ENCODE measurements at places on chromosomes 2 and 18.

- DNase-seq: peak; percentile 84
Observed at GRCh38 chr2:43221124-43221762, 5.2 kb downstream of the ZFP36L2 start.

- no peak for DNase-seq
Observed at GRCh38 chr2:235496239-235496621, 2.4 kb downstream of the AGAP1 start.

- DNase-seq: no peak
Observed at GRCh38 chr2:149329068-149329467, 1.3 kb upstream of the LYPD6 start.

DNA sequence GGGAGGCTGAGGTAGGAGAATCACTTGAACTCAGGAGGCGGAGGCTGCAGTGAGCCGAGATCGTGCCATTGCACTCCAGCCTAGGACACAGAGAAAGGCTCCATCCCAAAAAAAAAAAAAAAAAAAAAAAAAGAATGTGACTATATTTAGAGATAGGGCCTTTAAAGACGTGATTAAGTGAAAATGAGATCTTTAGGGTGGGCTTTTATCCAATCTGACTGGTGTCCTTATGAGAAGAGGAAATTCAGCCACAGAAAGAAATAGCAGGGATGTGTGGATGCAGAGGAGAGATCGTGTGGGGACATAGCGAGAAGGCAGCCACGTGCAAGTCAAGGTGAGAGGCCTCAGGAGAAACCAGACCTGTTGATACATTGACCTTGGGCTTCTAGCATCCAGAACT, 69.9 kb upstream of the ACSL3 start:
- DNase-seq: no peak

DNA sequence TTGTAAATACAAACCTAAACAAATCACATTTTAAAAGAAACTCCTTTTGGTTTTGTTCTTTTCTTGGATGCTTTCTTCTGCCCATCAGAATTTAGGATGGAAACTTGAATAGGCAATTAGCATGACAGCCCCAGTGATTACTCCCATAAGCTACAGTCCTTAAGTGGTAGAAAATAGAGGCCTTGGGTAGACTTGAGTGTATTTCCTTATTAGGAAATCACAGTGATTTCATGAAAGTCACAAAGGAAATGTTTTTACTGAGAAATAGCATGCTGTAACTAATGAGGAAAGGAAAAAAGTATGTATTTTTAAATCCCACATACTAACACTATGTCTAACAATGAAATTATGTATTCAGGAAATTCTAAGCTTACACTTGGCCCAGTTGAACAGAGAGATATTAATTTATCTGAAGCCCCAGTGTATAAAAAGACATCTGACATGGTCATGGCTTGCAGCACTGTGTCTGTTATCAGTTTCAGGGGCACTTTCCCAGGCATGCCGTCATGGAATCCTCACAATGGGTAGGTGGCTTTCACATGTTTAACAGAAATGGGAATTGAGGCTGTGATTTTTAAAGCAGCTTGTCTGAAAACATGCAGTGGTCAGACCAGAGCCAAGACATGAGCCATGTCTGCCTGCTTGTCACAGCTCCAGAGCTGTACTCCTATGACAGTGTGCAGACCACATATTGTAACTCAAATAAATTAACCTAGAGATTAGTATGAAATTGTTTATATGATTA, 79.7 kb upstream of the TRIB2 start:
- DNase-seq: peak; percentile 83

- no peak for DNase-seq
Observed at GRCh38 chr2:120508567-120509041, 162.7 kb downstream of the INHBB start.

GRCh38 chr2:237574467-237574866, 8.1 kb downstream of the PRLH start:
- no peak for DNase-seq

GRCh38 chr2:26054598-26055348, 20.9 kb downstream of the RAB10 start:
- DNase-seq: no peak

GRCh38 chr2:42513252-42513918, 19.6 kb upstream of the KCNG3 start:
- peak; percentile 48 for DNase-seq

DNA sequence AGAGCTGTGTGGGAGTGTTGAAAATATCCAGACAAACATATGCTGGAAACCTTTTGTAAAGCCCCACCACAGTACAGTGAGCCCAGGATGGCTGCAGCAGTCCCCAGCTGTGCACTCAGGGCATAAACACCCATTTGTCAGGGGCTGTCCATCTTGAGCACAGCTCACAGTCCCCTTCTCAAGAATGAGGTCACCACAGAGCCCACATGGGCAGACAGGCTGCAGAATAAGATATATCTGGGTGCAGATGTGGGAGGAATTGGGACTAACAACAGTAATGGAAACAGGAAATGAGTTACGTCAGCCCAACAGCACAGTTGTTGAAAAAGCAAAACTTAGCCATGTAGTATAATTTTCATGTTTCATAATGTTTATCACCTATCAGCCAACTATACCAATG, 219.6 kb downstream of the ETAA1 start:
- DNase-seq: peak; percentile 40

All from fibroblast of skin of scalp (primary cell).